ENCODE measurements at places on chromosomes 7 and 10.

GRCh38 chr10:77862595-77862994 is 64.0 kb downstream of the DLG5 start:
- DNase-seq, result no peak

GRCh38 chr10:72466018-72466417 is 111.3 kb upstream of the DNAJB12 start:
- no peak for DNase-seq

DNA sequence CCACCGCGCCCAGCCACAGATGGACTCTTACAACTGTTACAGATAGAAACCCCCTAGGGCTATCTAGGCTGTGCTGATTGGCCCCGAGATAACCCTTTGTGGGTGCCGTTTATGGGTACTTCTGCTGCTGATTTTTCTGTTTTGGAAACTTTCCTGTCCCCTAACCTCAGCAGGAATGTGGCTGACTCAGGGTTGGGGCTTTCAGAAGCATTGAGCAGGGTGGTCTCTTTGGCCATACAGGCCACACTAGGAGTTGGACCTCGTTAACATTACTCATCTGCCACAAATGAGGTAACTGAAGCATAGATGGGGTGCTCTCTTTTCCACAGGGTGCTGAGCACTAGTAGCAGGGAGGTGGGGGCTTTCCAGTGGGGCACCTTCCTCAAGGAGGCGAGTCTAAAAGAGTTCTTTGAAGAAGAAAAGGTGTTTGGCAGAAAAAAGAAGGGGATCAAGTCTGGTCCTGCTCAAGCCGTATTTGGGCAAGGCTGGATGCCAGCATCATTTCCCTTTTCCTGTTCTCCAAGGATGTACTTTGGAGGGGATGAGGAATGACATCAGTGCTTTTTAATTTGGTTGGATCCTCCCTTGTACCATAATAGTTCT is 6.4 kb downstream of the ZSCAN25 start:
- no peak for DNase-seq

- peak; percentile 54 for DNase-seq
These were observed 6.0 kb upstream of the PON1 start for GRCh38 chr7:95330204-95330960.

- DNase-seq, result no peak
These were observed 31.7 kb upstream of the CCNY start for GRCh38 chr10:35304649-35305048.

DNA sequence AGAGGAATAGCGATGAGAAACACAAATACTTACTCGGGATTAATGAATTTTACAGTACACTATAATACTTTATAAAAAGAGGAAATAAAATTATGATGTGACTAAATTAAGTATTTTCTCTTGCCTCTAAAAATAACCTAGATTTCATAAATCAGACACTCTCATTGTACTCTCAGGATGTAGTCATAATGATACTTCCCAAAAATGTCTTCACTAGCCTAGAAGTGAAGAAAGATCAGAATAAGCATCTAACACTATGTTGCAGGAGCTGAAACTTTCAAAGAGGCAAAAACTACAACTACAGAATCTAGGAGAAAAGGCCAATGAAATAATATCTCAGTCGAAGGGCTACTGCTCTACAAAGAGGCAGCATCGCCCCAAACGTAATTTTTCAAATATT is 49.4 kb downstream of the DNAJC1 start:
- DNase-seq, result no peak

- DNase-seq, result no peak
These were observed 54.6 kb downstream of the VSTM2A start for GRCh38 chr7:54596747-54597146.

DNA sequence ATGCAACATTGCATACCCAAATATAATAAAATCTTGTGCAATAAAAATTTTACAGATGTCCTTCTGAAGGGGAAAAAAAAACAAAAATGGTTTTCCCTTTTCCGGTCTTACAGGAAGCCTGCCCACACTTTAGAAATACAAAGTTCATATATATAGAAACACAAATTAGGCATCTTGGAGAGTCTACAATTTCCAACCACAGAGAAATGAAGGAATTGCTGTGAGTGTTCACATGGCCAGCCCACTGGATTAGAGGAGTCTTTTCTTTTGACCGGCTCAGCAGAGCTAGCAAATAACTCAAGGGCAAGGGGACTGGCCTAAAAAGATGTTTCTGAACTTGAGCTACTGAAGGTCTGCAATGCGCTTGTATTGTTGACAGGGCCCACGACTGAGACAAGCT is 92.4 kb downstream of the GLI3 start:
- DNase-seq, result peak; percentile 88

- DNase-seq, result no peak
These were observed 66.9 kb upstream of the STRIP2 start for GRCh38 chr7:129367349-129367699.

GRCh38 chr10:102965311-102965851 is 47.3 kb downstream of the CNNM2 start:
- no peak for DNase-seq

- DNase-seq, result no peak
These were observed 100.5 kb downstream of the TACC2 start for GRCh38 chr10:122089311-122090017.

GRCh38 chr10:18099415-18099814 is 40.8 kb upstream of the CACNB2 start:
- DNase-seq, result no peak

- no peak for DNase-seq
These were observed 51.1 kb downstream of the SHH start for GRCh38 chr7:155761162-155761561.
